ENCODE measurements at places on chromosomes 1 and 21.

- DNase-seq = no peak
Measured at GRCh38 chr1:42306977-42307376, 28.1 kb downstream of the FOXJ3 start.

GRCh38 chr1:58983633-58984245 lies 199.9 kb upstream of the JUN start:
- no peak for DNase-seq

- DNase-seq = no peak
Measured at GRCh38 chr1:93666613-93667384, 14.8 kb downstream of the BCAR3 start.

DNA sequence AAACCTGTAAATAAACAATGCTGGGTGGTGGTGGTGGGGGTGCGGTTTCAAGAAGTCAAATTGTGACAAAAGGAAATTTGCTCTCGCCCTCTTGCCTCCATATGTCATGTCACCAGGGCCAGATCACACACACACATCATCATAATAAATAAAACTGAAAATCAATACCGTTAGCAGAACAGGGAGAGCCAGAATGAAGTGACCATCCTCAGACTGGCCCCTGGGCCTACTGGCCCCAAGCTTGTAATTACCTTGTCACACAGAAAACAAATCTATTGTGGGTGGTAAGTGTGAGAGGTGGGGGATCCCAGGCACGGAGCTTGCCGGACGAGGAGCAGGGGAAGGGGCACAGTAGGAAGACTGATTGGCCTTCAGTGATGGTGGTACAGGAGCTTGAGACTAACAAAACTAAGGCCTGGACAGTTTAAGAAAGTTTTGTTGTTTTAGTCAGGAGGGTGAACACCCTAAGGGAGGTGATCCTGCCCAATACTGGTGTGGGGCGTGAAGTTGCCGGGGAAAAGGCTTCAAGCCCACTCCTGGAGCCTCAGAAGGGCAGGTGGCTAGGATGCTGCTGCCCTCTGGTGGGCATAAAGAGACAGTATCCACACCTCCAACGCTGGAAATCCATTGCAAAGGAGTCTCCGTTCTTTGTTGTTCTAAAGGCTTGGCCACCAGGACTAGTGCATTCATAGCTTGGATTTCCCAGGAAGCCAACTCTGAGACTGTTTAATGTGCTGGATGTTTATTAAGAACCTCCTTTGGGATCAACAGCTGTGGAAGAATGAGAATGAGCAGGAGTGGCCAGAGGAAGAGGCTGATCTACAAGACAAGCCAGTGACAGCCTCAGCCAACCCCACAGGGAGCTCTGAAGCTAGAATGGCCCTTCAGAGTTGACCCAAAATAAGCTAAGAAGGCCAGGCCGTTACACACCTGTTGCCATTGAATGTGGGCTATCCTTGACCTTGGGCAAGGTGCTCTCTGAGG lies 8.1 kb upstream of the C1orf216 start:
- no peak for DNase-seq

- no peak for DNase-seq
Measured at GRCh38 chr1:67767103-67767782, 66.0 kb downstream of the GNG12 start.

DNA sequence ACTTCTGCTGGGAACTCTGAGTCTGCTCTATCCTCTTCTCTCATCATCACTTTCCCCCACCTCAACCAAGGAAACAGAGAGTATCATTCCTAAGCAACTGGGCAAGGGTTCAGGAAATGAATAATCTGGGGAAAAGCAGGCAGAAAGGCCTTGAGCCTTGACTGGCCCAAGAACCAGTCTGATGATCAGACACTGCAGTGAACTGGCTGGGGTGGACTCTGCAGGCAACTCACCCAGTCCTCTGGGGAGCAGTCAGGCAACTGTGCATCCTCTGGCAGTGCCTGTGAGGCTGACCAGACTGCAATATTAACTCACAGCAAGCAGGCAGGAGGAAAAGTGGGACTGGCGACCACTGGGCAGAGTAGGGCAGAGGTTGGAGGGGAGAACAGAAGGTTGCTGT lies 991 bp downstream of the ANKRD35 start:
- DNase-seq = no peak

GRCh38 chr1:74343216-74343615 lies 108.0 kb downstream of the TNNI3K start:
- no peak for DNase-seq
